ENCODE measurements at places on chromosomes 2 and 18.

GRCh38 chr2:17171446-17172049, 346.7 kb downstream of the RAD51AP2 start:
- no peak for DNase-seq

DNA sequence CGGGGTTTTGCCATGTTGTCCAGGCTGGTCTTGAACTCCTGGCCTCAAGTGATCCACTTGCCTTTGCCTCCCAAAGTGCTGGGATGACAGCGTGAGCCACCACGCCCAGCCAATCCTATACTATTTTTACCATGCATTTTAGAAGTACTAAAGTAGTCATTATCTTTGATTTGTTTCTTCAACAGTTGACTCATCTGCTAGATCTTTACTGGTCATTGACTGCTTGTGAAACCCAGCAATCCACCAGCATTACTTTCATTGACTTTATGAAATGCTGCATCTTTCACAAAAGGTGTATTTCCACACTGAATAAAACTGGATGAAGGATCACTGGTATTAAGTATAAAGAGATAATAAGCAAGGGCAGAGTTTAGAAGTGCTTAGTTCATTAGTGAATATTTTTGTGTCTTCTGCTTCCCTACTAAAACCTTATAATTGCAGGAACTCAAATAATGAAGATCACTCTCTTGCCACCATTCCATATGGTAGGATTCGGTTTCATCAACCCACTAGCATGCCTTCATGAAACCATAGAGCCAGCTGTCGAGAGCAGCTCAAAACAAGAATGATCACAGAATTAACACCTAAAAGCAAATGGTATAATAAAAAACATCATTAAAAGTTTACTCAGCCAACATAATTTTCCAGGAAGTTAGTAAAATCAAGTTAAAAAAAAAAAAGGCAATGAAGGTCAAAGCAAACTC, 33.1 kb downstream of the IRS1 start:
- no peak for DNase-seq

- DNase-seq, result no peak
Measured at GRCh38 chr2:189527812-189528592, 52.6 kb downstream of the SLC40A1 start.

GRCh38 chr2:37645362-37645761, 26.1 kb downstream of the CDC42EP3 start:
- no peak for DNase-seq

- DNase-seq, result no peak
Measured at GRCh38 chr2:107992069-107992468, 5.7 kb downstream of the SLC5A7 start.

DNA sequence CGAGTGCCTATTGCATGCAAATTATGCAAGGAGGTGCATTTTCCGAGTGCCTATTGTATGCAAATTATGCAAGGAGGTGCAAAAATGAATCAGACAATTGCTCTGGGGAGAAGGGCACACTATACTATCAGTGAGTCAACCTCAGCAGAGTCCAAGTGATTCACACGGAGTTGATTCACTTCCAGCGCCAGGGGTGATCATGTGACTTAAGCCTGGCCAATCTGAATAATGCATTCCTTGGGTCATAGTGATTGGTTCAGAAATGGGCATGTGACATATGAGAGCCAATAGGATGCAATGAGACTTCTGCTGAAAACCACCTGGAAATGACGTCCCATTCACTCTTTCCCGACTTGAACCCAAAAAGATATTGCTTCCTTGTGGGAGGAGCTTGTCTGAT, 152.2 kb downstream of the DAW1 start:
- no peak for DNase-seq

DNA sequence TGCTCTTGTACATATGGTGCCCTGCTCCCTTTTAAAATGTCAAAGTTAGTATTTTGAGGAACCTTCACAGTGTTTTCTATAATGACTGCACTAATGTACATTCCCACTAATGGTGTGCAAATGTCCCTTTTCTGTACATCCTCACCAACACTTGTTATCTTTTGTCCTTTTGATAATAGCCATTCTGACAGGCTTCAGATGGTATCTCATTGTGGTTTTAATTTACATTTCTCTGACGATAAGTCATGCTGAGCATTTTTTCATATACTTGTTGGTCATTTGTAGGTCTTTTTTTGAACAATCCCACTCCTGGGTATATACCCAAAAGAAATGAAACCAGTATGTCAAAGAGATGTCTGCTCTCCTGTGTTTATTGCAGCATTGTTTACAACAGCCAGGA, 268.3 kb downstream of the FBXO15 start:
- no peak for DNase-seq

GRCh38 chr18:40925071-40925541, 1029.9 kb upstream of the PIK3C3 start:
- DNase-seq, result no peak

DNA sequence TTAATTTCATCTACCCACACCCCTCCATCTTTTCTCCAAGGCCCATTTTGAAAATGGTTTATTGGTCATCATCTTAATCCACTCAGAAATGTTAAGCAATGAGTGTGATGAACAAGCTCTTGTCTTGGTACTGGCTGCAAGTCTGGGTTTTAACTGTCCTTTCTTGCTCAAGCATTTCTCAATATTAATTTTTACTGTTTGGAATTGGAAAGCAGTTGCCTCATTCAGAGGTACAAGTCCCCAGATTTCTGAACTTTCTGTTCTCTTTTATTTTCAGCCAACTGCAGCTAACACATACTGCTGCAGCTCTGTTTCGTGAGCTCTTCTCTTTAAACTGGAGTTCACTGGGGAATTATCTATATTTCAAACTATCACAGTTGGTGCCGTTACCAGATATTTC, 99.4 kb upstream of the TEX51 start:
- no peak for DNase-seq

DNA sequence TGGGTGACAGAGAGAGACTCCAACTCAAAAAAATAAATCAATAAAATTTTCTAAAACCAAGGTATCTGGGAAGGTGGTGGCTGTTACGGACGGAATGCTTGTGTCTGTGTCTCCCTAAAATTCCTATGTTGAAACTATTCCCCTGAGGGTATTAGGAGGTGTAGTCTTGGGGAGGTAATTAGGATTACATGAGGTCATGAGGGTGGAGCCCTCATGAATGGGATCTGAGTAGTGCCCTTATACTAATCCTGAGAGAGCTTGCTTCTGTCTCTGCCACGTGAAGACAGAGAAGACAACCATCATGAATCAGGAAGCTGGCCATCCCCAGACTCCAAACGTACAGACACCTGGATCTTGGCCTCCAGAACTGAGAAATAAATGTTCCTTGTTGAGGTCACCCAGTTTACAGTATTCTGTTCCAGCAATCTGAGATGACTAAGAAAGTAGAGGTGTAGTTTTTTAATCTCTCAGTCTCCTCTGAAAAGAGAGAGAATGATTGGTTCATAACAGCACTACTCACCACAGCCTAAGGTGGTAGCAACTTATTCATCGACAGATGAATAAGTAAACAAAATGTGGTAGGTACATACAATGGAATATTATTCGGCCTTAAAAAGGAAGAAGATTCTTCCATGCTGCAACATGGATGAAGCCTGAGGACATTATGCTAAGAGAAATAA, 38.4 kb downstream of the TGFBRAP1 start:
- no peak for DNase-seq

GRCh38 chr18:36912887-36913286, 84.0 kb downstream of the KIAA1328 start:
- DNase-seq, result no peak

DNA sequence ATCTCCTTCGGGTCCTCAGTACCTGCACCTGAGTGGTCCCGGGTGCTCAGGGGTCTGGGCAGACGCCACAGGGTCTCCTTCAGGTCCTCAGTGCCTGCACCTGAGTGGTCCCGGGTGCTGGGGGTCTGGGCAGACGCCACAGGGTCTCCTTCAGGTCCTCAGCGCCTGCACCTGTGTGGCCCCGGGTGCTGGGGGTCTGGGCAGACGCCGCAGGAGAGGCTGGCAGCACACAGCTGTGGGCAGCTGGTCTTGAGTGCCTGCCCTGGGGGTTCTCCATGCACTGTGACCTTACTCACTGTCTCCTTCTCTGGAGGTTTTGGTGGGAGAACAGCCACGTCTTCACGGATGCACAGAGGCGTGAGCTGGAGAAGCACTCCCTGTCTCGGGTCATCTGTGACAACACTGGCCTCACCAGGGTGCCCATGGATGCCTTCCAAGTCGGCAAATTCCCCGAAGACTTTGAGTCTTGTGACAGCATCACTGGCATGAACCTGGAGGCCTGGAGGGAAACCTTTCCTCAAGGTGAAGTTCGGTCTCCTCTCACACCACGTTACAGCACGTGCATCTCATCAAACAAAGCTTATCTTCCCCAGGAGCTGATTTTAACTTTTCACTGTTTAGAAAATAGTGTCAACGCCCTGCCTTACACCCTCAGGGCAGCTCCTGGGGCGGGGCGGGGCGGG, 82.6 kb downstream of the TPO start:
- DNase-seq, result no peak

DNA sequence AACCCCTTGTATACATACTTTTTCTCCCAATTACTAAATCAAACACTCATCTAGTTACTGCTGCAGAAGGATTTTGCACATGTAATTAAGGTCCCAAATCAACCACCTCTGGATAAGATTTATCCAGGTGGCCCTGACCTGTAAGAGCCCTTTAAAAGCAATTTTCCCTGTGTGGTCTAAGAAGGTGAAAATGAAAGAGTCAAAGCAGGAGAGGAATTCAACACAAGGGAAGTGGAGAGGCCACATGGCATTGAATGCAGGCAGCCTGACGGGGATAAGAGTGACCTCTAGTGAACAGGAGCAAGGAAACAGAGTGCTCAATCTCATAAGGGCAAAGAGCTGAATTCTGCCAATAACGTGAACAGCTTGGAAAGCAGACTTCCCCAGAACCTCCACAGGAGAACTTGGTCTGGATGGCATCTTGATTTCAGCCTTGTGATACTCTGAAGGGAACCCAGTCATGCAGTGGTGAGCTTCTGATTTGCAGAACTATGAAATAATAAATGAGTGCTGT, 27.2 kb downstream of the PPP3R1 start:
- peak; percentile 8 for DNase-seq

GRCh38 chr2:56299171-56299691, 115.4 kb downstream of the CCDC85A start:
- no peak for DNase-seq

GRCh38 chr2:10135296-10136089, 13.0 kb downstream of the RRM2 start:
- DNase-seq, result no peak

DNA sequence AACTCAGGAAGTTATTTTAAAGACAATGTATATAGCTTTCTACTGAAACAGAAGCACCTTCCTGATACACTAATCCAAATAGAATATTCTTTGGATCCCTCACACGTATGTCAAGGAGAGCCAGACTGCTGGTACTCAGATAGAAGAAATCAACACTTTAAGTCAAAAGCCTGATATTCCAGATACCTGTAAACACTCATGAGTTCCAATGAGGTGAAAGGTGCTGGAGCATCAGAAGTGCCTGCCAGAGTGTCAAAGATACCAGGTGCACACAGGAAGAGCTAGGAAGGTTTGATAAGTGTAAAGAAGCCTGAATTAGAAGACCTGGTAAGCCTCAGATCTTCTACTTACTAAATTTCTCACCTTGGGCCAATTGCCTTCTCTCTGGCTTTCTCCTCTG, 226.3 kb upstream of the SP5 start:
- DNase-seq, result no peak

DNA sequence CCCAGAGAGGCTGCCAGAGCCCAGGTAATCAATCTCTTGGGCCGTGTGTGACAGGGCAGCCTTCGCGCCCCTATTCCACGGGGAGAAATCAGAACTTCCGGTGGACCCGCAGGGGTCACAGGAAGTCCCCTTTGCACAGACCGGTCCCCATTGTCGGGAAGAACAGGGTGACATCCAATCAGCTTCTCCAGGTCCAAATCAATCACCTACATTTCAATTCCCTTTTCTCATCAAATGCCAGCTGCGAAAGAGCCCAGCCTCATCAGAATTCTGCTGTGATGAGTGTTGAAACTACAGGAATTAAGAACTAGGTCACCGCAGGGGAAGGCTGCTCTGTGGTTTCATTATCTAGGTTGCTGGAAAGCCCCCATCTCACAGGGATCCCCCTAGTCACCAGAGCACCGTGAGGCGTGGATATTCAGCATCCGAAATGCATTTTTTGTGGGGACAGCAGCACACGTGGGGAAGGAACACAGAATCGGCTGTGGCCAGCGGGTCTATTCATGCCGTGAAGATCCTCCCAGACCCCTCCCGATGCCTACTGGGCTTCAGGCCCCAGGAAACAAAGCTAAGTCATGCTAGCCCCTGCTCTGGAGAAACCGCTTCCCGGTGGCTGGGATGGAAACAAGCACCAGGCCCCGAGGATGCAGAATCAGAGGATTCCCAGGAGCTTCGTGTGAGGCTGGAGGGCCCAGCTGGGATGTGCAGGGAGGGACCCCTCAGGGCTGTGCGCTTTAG, 193.7 kb upstream of the ID2 start:
- DNase-seq, result peak; percentile 19

GRCh38 chr2:171341394-171342066, 92.3 kb downstream of the METTL8 start:
- no peak for DNase-seq

GRCh38 chr2:102025583-102026267, 34.0 kb downstream of the IL1R2 start:
- DNase-seq, result no peak

DNA sequence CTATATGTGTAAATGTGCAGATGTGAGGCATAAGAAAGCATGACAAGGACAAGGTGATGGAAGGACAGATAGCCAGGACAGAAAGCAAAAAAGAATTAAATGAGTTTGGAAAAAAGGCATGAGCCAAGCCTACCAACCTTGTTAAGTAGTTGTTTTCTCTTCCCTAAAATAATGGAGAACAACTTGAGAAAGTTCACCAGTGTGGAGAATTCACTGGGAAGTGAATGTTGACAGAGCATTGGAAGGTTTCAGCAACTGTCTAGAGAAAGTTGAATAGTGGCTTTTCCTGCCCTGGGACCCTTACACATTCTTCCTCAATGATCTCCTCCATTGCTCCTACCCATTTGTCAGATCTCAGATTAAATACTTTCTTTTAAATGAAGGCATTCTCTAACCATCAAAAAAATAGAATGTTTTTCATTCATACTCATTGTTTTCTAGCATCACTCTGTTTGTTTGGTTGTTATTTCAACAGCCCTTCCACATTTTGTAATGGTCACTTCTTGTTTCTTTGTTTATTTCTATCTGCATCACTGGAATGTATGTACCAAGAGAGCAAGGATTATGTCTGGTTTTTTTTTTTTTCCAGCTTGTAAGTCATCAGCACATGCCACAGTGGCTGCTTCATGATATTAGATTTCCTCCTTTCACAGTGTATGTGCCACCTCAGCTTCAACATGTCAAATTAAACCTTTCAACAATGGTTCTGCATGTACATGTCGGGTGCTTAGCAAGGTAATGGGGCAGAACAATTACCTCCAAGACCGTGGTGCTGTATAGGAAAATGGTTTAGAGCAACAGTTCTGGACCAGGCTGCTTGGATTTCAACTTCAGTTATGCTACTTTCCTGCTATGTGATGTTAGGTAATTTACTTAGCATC, 586.0 kb upstream of the VRK2 start:
- no peak for DNase-seq
